Osteocyte (in vitro differentiated cells): ENCODE measurements at places on chromosomes 3 and 15.
A peak's percentile ranks its signal among the peaks of the same experiment; 100 is the strongest.

DNA sequence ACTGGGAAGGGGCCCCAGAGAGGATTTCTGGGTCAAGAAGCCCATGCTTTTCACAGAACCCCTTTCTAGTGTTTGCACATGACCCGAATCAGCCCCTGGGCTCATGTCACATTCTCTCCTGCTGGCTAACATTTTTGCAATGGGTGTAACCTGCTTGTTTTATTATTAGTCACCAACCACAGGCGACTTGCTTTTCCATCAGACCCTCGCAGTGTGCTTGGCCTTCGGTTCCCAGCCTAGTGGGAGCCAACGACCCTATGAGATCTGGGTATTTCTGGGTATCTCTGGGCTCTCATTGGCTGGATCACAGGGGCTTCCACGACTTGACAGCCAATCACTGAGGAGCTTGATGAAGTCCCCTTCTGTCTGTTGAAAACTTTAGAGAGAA, 11.0 kb upstream of the FBLN2 start:
- DNase-seq: no peak

DNA sequence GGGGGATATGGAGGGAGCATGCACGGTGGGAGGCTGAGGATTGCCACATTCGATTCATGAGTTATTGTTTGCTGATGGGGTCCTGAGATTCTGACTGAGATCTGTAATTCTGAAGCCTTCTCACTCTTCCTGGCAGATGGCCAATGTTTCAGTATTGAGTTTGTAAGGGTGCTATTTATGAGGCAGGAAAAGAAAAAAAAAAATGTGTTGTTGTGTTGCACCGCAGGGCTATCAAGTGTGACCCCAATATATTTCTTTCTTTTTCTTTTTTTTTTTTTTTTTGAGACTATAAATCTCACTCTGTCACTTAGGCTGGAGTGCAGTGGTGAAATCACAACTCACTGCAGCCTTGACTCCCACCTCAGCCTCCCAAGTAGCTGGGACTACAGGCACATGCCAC, 3.2 kb upstream of the SENP2 start:
- no peak for DNase-seq

- DNase-seq: no peak
These were observed 192.2 kb upstream of the THRB start for GRCh38 chr3:24686808-24687207.

DNA sequence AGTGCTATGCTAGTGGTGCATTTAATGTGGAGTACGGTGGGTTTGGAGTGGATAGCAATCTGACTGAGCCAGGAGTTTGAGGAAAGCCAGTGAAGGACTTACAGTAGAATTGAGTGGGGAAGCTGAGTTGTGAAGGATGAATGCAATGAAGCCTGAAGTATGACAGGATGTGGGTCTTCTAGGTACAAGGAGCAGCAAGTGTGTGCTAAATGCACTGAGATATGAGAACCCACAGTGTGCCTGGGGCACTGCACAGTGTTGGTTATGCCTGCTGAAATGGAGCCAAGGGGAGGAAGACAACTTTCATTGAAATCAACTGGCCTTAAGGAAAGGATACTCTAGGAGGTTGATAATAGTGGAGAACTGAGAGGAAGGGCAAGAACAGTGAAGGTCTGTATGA, 105.5 kb upstream of the MRPL3 start:
- DNase-seq: no peak

DNA sequence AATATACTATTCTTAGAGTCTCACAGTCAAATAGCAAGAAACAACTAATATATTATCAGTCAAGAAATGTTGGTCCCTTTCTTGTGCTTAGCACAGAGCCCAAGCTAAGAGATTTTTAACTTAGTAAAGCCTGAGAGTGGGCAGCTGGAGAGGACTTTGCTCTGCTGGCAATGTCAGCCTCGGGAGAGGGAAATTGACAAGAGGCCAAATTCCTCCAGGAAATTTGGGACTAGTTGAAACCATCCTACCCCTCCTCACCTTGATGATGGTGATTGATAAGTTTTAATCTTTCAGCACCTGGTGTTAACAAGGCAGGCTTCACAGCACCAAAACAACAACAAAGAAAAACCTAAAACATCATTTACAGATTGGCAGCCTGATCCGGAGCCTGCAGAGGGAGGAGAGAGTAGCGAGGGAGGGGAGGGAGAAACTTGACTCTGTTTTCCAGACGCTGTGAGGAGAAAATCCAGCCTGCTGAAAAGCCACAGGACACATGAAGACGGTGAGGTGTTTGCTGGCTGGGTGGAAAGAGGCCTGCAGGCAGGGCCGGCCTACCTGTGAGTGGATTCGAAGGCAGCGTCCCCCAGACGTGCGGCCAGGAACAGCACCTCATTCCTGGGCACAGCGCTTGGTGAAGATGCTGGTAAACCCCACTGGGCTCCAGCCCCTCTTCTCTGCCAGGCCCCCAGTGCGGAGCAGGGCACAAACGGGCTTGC, 150.9 kb downstream of the LRRC28 start:
- DNase-seq: no peak

DNA sequence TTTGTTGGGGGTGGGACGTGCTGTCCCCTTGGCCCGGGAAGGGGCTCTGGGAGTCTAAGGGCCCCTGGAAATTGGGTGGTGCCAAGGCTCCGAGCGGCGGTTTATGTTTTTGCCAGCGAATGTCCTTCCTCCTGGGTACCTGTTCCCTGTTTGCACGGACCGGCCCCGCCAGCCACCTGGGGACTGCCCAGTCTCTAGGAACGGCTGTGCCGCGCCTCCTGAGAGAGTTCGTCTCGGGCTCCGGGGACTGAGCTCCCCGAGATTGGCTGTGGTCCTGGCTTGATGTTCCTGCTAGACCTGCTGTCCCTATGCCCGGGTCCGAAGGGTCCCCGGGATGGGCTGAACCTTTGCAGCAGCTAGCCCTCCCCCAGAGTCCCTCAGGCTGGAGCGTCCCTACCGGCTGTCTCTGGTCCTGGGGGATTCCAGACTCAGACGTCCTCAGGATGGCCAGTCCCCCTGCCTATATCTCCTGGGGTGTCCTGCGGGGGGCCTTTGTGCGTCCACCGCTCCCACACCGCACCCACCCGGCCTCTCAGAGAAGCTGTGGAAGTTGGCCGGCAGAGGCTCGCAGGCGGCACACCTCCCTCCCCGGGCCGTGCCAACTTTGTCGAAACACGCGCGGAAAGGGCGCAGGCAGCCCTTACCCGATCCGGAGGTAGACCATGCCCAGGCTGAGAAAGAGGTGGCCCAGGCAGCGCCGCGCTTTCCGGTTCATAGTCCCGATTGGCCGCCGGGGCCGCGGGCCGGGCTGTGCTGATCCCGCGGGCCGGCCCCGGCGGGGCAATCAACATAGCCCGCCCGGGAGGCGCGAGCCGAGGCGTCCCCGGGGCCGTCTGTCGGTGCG, 547 bp downstream of the WNT7A start:
- no peak for DNase-seq

DNA sequence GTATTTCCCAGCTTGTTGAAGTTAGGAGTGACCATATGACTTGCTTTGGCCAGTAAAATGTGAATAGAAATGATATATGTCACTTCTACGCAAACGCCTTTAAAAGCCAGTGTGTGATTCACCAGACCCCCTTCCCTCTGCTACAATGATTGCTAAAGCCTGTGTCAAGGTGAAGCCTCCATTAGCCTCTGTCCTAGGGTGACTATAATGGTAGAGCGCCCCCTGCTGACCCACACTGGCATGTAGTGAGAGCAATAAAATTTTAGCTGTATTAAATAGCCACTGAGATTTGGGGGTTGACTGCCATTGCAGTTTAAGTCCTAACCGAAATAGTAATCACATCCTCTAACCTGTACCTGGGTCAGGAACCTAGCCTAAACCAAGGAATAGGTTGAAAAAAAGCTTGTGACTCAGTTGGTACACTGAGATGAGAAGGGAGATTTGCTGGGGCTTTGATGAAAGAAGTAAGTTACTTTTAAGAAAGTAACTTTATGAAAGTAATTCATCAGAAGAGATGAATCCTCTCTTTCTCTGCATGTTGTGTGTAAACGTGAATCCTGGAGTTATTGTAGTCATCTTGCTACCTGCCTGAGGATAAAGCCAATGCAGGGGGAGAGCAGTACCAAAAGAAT, 52.6 kb downstream of the GTF2E1 start:
- DNase-seq: peak; percentile 93

DNA sequence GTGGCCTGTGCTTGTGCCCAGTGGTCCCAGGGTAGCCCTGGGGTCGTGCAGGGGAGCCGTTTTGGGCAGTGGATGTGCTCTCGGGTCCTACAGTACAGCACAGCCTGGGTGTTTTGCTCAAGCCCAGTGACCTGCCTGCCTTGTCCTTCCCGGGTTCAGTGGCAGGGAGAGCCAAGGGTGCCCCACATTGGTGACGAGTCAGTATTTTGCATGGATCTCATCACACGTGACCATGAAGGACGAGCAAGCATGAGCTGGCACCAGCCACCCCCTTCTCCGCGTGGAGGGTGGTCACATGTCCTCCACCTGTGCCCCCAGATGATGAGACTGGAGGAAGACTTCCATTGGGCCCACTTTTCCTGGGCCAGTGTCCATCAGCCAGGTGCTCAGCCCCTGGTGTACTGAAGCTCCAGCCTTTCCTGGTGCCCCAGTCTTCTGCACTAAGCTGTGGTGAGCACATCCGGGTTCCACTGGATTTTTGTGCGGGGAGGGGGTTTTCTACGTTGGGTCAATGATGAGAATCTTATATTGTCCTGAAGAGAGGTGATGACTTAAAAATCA, 197.5 kb downstream of the UBE3A start:
- DNase-seq: no peak

GRCh38 chr3:168061332-168061996, 34.3 kb downstream of the GOLIM4 start:
- no peak for DNase-seq

GRCh38 chr3:52028572-52028971, 27.8 kb downstream of the DUSP7 start:
- DNase-seq: no peak

DNA sequence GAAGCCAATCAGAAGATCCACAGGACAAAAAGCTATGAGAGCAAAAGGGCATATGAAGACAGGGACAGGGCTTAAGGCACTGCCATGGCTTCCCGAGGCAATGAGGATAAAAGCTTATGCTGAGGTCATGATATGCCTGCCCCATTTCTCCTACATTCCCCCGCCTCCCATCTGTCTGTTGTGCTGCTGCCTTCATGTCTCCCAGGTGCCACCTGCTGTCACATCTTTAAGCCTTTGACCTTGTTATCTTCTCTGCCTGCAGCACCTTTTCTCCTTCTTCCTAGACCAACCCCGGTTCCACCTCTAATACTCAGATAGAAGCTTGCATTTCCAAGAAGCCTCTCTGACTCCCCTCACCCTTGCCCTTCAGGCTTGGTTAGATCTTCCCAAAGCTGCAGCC, 213.8 kb downstream of the ARRDC4 start:
- no peak for DNase-seq

GRCh38 chr3:65573548-65574116, 465.1 kb downstream of the MAGI1 start:
- no peak for DNase-seq

DNA sequence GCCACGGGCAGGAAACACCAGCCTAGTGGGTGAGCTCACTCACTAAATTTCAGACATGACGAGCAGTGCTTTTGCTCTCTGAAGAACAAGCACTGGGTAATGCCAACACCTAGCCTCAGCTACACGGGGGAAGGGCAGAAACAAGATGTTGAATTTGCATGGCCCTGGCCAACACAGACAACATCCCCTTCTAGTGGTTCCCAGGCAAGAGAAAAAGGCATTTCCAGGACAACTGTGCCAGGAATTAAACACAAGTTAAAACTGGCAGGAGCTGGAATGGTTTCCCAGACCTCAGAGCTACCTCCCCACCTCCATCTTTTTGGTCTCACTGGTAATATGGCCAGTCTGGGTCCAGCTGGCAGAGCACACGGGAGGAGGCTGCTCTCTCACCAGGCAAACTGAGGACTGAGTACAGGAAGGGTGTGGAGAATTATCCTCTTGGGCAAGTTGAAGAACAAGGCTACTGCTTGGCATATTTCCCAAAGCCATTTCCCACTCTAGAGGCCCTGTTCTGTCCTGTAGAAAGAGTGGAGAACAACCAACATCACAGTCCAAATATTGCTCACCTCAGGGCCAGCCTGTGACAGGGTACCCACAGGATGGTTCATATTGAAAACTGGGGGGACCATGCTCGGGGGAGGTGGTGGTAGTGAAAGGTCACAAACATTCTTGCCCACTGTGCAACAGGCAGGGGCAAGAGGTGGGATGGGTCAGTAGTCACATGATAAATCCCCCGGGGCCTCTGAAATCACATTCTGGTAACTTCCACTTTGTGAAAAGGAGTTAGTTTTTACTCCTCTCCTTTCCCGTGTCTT, 26.5 kb downstream of the TSPAN3 start:
- no peak for DNase-seq

- no peak for DNase-seq
These were observed 172.2 kb upstream of the PFN2 start for GRCh38 chr3:150142936-150143335.

DNA sequence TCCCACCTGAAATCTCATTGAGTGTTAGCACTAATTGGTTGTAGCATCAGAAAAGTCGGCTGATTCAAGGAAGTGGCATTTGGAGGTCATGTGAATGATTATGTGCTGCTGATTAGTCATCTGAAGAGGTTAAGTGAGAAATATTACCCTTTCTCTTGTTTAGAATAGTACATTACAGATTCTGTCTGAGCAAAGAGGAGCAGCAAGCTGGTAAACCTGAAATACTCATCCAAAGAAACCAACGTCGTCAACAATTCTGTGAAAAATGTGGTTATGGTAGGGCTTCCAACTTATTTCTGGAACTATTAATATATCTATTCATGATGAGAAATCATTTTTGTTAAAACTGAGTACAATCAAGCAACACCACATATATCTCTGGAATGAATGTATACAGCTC, 1024.9 kb downstream of the TUSC7 start:
- DNase-seq: no peak

DNA sequence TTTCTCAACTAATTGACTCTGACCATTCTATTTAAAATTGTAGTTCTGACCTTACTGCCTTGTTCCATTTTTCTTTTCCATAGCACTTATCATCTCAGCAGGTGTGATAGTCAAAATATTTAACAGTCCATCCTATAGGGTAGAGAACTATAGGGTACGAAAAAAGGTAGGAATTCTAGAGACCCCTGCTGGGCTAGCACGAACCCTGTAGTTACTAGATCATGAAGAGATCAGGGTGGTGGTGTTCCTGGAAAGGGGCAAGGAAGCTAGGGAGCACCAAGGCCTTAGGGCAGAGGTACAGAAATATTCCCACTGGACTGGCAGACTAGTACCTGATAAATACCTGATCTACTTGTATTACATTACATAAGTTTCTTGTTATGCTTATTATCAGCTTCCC, 31.9 kb upstream of the XIRP1 start:
- no peak for DNase-seq

- DNase-seq: no peak
These were observed 54.7 kb upstream of the TRAK1 start for GRCh38 chr3:42036483-42036823.

GRCh38 chr3:115615001-115615814, 8.1 kb upstream of the GAP43 start:
- no peak for DNase-seq

DNA sequence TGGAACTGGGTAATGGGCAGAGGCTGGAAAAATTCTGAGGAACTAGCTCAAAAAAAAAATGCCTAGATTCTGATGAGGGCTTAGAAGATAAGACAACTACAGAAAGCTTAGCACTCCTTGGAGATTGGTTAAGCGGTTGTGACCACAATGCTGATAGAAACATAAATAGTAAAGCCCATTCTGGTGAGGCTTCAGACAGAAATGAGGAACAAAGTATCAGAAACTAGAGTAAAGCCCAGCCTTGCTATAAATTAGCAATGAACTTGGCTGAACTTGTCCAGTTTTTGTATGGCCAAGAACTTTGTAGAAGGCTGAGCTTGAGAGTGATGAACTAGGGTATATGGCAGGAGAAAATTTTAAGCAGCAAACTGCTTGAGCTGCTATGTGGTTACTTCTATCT, 25.4 kb downstream of the GOLGB1 start:
- no peak for DNase-seq

- DNase-seq: no peak
These were observed 284.1 kb upstream of the STT3B start for GRCh38 chr3:31248563-31248992.
